ENCODE measurements at places on chromosomes 13 and 19.
A peak's percentile ranks its signal among the peaks of the same experiment; 100 is the strongest.

DNA sequence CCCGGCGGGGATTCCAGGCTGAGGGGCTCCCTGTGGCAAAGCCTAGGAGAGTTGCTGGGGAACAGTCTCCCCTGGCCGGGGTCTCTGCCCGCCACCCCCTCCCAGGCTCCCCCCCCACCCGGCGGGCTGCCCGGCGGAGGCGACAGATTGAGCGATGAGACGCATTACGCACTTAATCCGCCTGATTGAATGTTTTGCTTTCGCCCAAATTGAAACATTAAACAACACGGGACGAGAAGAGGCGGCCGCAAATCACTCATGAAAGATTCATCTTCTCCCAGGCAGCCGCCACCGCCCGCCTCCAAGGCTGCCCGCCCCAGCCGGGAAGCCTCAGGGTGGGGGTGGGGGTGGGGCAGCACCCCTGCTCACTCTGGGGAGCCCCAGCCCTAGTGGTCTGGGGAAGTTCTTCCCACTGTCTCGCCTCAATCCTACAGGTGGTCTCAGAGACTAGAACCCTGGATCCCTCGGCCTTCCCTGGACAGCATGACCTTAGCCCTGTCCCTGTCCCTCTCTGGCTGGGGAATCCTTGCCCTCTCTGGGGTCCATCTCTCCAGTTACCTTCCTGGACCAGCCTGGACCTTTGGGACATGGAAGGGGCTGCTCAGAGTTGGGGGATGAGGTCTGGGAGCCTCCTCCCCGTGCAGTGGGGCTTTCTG lies 7.6 kb upstream of the ERFL start:
- no peak for DNase-seq

- no peak for DNase-seq
Measured at GRCh38 chr13:99208185-99208584, 7.5 kb downstream of the UBAC2 start.

GRCh38 chr13:45086484-45086883 lies 33.8 kb upstream of the GTF2F2 start:
- DNase-seq: no peak

DNA sequence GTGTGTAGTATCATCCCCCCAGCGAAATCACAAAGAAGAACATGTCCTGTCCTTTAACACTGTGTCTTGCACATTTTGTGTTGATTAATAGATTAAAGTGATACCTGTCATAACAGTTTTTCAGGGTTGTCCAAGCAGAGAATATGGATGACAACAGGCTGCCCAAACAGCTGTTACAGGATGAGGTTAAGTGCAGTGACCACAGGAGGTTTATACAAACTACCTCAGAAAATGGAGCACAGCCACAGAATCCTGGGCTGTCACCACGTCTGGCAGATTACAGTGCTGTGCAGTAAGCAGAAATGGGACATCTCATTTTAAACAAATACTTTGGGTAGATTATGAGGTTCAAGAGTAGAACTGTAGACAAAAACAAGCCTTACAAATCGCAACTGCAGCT lies 575.6 kb downstream of the DCT start:
- DNase-seq: no peak

- peak; percentile 41 for DNase-seq
Measured at GRCh38 chr19:13033819-13034611, 38.7 kb downstream of the NFIX start.

All from CD4-positive, alpha-beta T cell treated with Interleukin-21 for 1 hour (primary cell).